ENCODE measurements at places on chromosomes 6 and 20.
A peak's percentile ranks its signal among the peaks of the same experiment; 100 is the strongest.

DNA sequence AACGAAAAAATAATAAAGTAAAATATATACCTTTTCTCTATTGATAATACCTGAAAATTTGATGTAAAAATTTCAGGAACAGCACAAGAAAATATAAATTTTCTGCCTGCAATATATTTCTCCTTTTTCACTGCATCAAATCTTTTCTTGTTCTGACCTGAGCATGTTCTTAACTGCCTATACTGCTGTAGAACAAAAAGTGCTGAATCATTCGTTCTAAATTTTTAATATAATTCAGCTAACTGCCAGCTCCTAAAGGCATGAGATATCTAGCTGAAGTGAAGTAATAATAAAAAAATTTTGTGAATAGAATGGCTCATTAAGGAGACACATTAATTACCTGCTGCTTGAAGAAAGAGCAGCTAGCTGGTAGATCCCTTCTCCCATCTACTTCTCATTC, 188.6 kb upstream of the FKBP1C start:
- H3K4me3 ChIP-seq: no peak overlapping the region
- no peak for DNase-seq
- H3K36me3 ChIP-seq: no peaks in the 10 kb centered on the region

DNA sequence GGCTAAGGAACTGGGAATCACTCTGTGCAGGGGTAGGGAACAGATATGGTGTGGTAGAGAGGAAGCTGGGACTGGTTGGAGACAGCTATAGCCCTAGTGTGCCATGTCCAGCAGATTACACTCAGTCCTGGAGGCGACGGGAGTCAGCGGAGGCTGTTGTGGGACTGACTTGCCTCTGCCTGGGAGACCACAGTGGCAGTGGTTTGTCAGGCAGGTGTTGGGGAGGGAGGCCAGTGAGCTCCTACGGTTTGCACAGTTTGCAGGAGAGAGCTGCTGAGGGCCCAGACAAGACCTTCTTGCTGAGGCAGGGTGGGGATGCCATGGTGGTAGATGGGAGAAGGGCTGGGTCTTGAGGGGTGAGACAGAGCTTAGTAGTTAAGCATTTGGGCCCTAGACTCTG, 4.9 kb downstream of the PLCG1 start:
- H3K4me1 ChIP-seq: peaks cover 82% of the 10 kb centered on the region
- no peak for DNase-seq
- H3K27ac ChIP-seq: peak overlapping the region; percentile 84
- H3K4me3 ChIP-seq: peak overlapping the region; percentile 38
- no peaks in the 10 kb centered on the region for H3K36me3 ChIP-seq
- H3K27me3 ChIP-seq: no peaks in the 10 kb centered on the region

DNA sequence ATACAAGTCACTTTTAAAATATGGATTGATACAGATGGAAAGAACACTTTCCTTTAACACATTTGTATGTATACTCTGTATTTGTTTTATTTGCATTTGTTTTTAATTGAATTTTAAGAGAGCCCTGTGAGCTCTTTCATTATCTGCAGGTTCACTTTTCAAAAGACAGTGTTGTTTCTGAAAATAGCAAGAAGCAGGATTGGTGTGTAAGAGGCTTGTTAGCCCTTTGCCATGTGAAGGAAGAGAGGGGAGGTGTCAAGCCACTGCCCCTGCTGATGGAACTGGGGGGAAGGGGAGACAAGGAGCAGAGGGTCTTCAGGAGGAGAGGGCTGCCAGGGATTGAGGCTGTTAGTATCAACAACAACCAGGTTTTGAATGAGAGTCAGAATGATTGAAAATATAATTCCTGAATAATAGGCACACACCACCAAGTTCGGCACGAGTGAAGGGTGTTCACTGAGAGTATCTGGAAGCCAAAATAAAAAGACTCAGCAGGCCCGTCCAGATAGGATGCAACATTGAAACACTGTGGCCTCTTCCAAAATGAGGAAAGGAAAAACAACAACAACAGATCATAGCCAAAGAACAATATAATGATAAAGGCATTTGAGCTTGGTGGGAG, 12.6 kb upstream of the PBOV1 start:
- H3K4me1 ChIP-seq: no peaks in the 10 kb centered on the region
- no peaks in the 10 kb centered on the region for H3K27me3 ChIP-seq
- H3K27ac ChIP-seq: no peak overlapping the region

- no peak overlapping the region for H3K27ac ChIP-seq
- no peaks in the 10 kb centered on the region for H3K4me1 ChIP-seq
- no peaks in the 10 kb centered on the region for H3K36me3 ChIP-seq
- no peak overlapping the region for H3K4me3 ChIP-seq
- DNase-seq: no peak
Measured at GRCh38 chr6:19324376-19324775, 512.8 kb upstream of the ID4 start.

DNA sequence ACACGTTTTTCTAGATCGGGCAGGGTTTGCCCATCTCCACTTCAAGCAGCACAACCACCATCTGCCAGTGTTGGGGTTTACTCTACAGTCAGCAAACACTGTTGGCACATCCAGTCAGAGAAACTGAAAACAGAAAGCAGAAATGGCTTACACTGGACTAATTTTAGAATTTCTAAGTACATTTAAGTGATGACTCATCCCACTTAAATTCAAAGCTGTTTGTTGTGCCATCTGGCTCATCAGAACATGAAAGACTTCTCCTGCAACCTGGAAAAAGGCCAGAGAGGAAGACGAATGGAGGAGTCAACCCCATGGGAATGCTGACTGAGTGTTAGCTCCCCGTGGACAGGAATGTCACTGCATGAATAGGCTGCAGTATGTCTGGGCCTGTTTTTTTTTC, 21.8 kb downstream of the FAM209B start:
- H3K27ac ChIP-seq: no peak overlapping the region
- no peak overlapping the region for H3K4me3 ChIP-seq
- no peaks in the 10 kb centered on the region for H3K36me3 ChIP-seq
- no peaks in the 10 kb centered on the region for H3K27me3 ChIP-seq

DNA sequence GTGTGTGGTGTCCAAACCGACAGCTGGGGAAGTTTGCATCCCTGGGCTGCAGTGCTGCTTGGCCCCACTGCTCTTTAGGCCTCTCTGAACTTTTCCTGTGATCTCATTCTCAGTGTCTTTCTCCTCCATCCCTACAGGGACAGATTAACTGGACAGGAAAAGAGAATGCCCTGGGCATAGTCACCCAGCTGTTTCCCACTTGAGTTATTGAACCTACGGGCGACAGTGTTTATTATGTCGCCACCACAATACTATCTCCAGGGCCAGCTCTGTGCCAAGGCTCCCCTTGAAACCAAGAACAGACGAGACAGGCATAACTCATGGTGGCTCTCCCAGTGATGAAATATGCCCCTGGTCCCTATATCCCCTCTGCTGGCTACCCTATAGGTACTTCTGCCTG, 147.8 kb upstream of the EPHA7 start:
- no peak for DNase-seq
- no peak overlapping the region for H3K27ac ChIP-seq
- H3K4me3 ChIP-seq: no peak overlapping the region
- no peaks in the 10 kb centered on the region for H3K36me3 ChIP-seq
- H3K27me3 ChIP-seq: no peaks in the 10 kb centered on the region

GRCh38 chr20:61203320-61203719, 48.7 kb upstream of the CDH4 start:
- no peaks in the 10 kb centered on the region for H3K4me1 ChIP-seq
- no peaks in the 10 kb centered on the region for H3K27me3 ChIP-seq
- no peak for DNase-seq
- H3K27ac ChIP-seq: no peak overlapping the region
- H3K4me3 ChIP-seq: no peak overlapping the region

GRCh38 chr6:6890400-6890858, 217.3 kb upstream of the RREB1 start:
- H3K4me3 ChIP-seq: no peak overlapping the region
- no peak for DNase-seq
- no peaks in the 10 kb centered on the region for H3K27me3 ChIP-seq
- H3K27ac ChIP-seq: no peak overlapping the region

DNA sequence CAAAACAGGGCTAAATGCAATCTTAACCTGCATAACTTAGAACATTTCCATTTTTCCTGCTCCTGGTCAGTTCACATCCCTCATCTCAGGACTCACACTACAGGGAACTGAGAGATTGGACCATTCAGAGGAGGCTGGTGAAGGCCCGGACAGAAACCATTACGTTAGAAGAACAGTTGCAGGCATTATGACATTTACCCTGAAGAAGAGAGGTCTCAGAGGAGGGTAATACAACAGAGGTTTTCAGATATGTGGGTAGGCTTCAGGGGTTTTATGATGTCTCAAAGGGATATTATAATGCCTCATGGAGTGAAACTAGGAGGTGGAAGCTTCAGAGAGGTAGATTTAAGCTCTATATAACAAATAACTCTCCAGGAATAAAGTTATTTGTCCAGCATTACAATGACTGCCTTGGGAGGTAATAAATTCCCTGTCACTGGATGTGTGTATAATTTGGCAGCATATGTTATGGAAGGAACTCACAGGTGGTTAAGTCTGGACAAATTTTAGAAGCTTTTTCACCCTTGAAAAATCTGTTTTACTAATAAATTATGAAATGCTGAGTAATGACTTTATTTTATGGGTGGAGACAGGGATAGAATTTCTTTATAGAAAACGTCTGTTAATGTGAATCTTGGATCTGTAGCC, 36.7 kb upstream of the RIPOR2 start:
- no peaks in the 10 kb centered on the region for H3K27me3 ChIP-seq
- H3K36me3 ChIP-seq: no peaks in the 10 kb centered on the region
- H3K27ac ChIP-seq: no peak overlapping the region
- DNase-seq: no peak
- peaks cover 74% of the 10 kb centered on the region for H3K4me1 ChIP-seq

DNA sequence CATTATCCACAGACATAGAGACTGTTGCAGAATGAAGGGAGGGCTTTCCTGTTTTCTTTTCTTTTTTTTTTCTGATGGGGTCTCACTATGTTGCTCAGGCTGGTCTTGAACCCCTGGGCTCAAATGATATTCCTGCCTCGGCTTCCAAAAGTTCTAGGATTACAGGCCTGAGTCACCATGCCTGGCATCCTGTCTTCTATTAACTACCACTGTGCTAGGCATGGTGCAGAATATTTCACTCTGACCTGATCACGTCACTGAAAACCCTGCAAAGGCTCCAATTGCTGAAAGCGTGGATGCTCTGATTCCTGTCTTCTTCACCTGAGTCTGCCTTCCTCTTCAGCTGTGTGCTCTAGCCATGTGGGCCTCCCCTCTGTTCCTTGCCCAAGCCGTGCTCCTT, 8.5 kb upstream of the DNMT3B start:
- H3K27ac ChIP-seq: no peak overlapping the region
- H3K4me1 ChIP-seq: no peaks in the 10 kb centered on the region
- H3K36me3 ChIP-seq: no peaks in the 10 kb centered on the region
- no peaks in the 10 kb centered on the region for H3K27me3 ChIP-seq
- no peak for DNase-seq

DNA sequence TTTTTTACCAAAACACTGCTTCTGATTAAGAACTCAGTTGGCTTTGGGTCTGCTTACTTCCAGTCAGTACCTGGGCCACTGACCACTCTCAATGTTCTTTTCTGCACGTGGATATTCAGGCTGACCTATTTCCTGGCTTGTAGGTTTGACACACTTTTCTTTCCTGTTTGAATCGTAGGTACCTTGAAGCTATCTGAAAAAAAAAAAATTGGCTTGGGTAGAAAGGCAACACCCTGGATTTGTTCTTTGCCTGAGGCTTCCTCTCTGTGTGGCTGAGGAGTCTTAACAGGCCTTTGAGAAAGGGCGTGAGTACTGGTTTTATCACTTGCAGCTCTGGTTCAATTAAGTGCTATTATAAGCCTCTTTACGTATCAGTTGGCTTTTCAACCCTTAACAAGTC, 60.6 kb upstream of the IL20RA start:
- DNase-seq: peak; percentile 46
- no peak overlapping the region for H3K4me3 ChIP-seq
- H3K27ac ChIP-seq: no peak overlapping the region
- H3K27me3 ChIP-seq: no peaks in the 10 kb centered on the region
- no peaks in the 10 kb centered on the region for H3K36me3 ChIP-seq
- peaks cover 35% of the 10 kb centered on the region for H3K4me1 ChIP-seq

DNA sequence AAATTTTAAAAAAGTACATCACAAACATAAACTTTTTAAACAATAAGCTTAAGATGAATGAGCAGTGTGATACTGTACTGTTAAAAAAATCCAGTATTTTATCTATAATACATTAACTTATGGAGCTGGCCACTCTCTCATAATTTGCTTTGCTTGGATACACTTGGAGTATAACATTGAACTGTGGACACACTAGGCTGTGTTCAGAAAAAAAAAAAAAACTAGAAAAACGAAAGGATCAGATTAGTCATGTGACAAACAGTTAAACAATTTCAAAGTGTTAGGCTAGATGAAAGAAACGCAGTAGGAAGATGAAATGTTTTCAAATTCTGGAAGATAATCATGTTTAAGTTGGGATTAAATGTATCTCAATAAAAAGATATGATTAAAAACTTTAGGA, 220.0 kb downstream of the GRIK2 start:
- H3K4me3 ChIP-seq: no peak overlapping the region
- no peaks in the 10 kb centered on the region for H3K36me3 ChIP-seq
- H3K4me1 ChIP-seq: no peaks in the 10 kb centered on the region
- no peak for DNase-seq
- H3K27me3 ChIP-seq: no peaks in the 10 kb centered on the region
- no peak overlapping the region for H3K27ac ChIP-seq

GRCh38 chr6:134706806-134707205, 243.1 kb downstream of the ALDH8A1 start:
- H3K4me1 ChIP-seq: no peaks in the 10 kb centered on the region
- no peak overlapping the region for H3K27ac ChIP-seq
- no peaks in the 10 kb centered on the region for H3K36me3 ChIP-seq
- H3K27me3 ChIP-seq: peaks cover 4% of the 10 kb centered on the region
- no peak overlapping the region for H3K4me3 ChIP-seq

DNA sequence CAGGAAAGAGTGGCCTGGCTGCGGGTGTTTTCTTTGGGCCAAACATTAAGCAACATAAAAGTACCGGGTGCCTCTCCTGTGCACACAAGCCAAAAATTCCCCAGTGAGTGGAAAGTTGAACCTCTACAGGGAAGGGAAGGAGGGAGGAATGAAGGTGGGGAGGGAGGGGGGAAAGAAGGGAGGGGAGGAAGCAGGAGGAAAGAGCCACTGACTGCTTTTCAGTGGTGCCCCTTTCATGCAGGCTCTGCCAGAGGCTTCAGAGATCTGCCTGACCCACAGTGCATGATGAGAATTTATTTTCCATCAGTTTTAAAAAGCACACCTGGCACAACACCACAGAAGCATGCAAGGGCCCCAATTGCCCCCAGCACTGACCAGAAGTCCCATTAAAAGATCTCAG, 27.5 kb upstream of the AVP start:
- peaks cover 5% of the 10 kb centered on the region for H3K36me3 ChIP-seq
- no peak for DNase-seq
- H3K27me3 ChIP-seq: no peaks in the 10 kb centered on the region
- H3K4me1 ChIP-seq: peaks cover 6% of the 10 kb centered on the region

- H3K27me3 ChIP-seq: no peaks in the 10 kb centered on the region
- H3K36me3 ChIP-seq: no peaks in the 10 kb centered on the region
- DNase-seq: no peak
- no peaks in the 10 kb centered on the region for H3K4me1 ChIP-seq
- no peak overlapping the region for H3K4me3 ChIP-seq
- H3K27ac ChIP-seq: no peak overlapping the region
Measured at GRCh38 chr6:166617359-166617758, 9.7 kb downstream of the RPS6KA2 start.

Measured in CD4-positive, alpha-beta memory T cell (primary cell).